ENCODE measurements at places on chromosomes 5 and 9.

DNA sequence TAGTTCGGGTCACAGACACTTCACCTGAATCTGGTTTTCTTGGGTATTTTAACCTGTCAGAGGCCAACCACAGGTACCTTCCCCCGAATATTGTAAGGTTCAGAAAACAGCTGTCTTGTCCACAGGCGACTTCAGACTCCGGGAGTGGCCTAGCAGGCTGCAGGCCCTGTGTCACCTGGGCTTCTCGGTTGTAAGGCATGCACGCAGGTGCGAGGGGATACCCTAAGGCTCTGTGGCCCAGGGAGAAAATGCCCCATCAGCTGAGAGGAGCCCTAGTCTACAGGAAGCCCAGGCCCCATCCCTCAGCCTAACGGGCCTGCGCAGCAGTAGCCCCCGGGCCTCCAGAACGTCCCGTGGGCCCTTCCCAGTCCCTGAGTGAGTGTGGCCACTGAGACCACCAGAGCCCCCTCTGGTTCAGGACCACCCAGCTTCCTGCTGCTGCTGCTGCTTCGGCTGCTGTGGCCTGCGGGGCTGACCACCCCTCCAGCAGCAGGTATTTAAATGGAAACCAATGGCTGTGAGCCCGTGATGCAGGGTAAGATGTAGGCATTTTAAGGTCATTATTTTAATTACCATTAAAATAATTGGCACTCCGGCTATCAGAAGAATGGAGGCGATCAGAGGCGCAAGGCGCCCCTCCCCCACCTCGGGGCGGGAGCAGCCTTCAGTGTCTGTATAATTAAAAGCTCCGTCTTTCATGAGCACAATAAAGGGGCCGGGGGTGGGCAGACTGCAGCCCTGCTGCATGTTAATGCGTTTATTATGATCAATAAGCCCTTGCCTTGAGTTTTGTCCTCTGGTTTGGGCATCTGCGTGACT, 65.4 kb downstream of the PSMB7 start:
- DNase-seq: no peak

- no peak for DNase-seq
Observed at GRCh38 chr5:60724126-60724525, 24.2 kb upstream of the DEPDC1B start.

- DNase-seq: no peak
Observed at GRCh38 chr9:111662576-111663300, 1.3 kb downstream of the GNG10 start.

DNA sequence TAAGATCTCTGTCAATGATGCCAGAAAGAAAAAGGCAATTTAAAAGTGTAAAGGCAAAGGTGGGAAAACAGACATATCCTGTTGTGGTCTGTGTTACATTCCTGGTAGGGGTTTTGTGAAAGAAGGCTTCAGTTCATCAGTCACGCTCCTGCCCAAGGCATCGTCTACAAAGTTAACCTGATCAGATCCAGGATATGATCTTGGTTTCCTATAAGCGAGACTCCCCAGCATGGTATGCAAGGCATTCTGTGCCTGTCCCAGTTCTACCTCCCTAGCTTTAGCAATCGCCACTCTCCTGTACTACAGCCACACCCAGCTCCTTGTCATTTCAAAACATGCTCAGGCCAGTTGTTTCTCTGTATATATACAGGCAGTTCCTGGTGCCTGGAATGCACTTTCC, 58.0 kb upstream of the PTPN3 start:
- no peak for DNase-seq

DNA sequence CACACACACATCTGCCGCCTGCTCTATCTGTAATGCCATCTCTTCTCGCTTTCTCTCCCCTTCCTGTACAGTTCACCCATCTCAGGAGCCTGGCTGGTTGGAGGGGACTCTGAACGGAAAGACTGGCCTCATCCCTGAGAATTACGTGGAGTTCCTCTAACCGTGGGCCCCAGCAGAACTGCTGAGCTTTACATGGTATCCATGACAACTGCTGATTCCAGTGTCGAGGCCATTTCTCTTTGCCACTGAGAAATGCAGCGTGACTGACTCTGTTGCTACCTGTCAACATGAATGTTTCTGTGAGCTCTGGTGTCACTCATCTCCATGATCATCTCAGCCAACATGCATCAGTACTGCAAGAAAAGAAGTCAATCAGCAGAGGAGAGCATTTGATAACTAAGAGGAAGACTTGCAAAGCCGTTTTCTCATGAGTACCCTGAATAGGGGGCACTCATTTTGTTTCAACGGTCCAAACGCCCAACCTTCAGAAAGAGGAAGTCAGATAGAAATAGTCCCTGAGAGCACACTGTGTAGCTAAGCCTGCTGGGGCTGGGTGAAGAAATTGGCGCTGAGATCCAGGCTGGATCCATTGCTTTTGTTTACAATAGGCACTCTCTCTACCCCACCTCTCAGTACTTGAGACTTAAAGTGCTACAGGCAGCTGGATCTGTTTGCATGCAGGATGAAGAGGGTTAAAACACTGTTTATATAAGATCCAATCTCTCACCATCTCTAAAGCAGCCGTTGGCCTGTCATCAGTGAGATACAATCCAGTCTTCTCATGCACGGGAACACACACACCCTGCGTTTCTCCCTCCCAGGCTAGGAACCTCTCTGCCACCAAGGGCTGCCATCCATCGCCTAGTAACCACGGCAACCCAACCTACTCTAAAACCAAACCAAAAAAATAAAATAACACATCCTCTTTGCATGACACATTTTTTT, 180.9 kb downstream of the NR3C1 start:
- peak; percentile 94 for DNase-seq

DNA sequence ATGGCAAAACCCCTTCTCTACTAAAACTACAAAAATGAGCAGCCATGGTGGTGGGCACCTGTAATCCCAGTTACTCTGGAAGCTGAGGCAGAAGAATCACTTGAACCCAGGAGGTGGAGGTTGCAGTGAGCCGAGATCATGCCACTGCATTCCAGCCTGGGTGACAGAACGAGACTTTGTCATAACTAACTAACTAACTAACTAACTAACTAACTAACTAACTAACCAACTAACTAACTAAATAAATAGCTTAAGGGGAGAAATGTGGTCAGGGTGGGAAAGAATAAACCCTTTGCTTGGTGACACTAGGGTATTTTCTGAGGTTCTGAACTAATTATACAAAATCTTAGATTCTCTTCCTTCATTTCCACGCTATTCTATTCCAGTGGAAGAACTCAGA, 184.4 kb upstream of the MEF2C start:
- no peak for DNase-seq

GRCh38 chr5:157327771-157328170, 61.8 kb downstream of the CYFIP2 start:
- DNase-seq: no peak

- no peak for DNase-seq
Observed at GRCh38 chr9:116027096-116027495, 126.5 kb upstream of the PAPPA start.

DNA sequence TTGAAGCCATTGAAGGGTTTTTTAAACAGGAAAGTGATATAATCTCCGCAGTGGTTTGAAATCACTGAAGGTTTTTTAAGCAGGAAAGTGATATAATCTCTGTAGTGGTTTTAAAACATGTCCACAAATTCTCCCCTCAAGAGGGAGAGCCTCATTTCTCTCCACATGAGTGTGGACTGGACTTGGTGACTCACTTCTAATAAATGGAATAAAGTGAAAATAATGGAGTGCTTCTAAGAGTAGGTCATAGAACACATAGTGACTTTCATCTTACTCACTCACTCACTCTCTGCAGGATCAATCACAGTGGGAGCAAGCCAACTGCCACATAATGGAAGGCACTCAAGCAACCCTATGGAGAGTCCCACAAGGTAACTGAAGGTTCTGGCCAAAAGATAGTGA, 12.0 kb downstream of the CTNNAL1 start:
- no peak for DNase-seq

GRCh38 chr5:947626-948471, 55.2 kb downstream of the TRIP13 start:
- no peak for DNase-seq

DNA sequence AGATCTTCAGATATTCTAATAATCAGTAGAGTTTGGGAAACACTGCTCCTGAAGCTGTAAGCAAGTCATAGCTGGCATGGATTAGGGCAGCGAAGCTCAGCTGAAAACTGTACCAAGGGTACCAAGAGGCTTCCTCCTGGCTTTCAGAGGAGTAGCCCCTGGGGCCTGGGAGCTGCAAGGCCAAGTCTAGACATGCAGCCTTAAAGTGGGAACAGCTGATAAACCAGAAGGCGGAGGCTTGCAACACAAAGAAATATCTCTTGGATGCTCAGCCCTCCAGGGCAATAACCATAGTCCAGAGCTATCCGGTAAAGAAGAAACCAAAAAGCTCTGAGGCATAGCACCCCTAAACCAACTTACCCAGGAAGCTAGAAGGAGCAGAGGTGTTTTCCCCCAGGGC, 51.5 kb downstream of the MRPS30 start:
- no peak for DNase-seq

GRCh38 chr5:7789567-7789966, 61.4 kb downstream of the CFAP90 start:
- DNase-seq: no peak

DNA sequence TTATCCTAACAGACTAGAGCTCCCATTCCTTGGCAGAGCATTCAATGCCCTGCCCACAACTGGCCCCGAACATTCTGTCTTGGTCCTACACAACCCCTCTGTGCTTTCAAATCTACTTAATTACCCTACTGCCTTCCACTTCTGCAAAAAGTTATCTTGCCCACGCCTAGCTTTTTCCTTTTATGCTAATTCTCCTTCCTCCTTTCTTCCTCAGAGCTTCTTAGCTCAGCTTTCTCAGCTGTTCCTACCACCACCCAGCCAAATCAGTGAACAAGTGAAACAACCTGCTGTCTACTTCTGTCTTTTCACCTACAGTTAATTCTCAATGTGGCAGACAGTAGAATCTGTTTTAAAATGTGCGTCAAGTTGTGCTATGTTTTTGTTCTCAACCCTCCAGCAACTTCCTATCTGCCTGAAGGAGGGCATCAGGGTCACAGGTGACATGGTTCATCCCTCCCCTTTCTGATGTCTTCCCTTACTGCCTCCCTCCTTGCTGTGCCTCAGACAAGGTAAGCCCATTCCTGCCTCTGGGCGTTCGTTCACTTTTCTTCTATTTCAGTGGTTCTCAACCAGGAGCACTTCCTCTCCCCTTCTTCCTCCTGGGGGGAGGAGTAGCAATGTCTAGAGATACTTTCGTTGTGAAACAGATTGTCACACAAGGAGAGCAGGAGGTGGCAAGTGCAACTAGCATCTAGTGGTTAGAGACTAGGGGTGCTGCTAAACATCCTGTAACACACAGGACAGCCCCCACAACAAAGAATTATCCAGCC, 1.3 kb upstream of the REEP5 start:
- DNase-seq: no peak

GRCh38 chr9:28714188-28714587, 1140.9 kb upstream of the C9orf72 start:
- no peak for DNase-seq

DNA sequence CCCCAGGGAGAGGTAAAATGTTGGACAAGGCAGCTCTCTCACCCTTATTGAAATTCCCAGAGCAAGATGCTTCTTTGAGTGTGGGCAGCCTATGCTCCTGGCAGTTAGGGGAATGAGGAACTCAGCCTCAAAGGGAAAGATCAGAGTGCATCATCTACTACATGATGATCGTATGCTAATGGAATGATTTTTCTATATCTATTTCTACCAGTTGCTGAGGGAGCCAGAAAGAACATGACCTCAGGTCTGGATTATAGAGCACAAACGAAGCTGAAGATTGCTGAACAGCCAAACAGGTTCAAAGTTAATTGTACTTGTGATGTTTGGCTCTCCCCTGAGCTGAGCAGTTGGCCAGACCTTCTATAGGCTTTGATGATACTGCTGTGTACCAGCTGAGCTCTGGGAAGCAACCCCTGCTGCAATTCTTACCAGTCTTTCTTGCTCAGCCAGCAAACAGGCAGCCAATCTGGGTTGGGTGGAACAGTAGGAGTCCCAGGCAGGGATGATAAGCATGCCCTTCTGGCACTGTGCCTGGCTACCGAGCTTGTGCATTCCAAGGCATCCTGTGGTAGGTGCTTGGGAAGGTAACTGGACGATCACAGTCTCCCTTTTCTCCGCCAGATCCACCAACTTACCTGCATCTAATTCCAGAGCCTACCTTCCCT, 10.3 kb upstream of the FBXL7 start:
- DNase-seq: no peak

GRCh38 chr5:75051217-75051751, 1.1 kb downstream of the GCNT4 start:
- DNase-seq: no peak

- no peak for DNase-seq
Observed at GRCh38 chr9:116345817-116346216, 192.2 kb downstream of the PAPPA start.

- no peak for DNase-seq
Observed at GRCh38 chr9:130053109-130053503, 600 bp upstream of the GPR107 start.

DNA sequence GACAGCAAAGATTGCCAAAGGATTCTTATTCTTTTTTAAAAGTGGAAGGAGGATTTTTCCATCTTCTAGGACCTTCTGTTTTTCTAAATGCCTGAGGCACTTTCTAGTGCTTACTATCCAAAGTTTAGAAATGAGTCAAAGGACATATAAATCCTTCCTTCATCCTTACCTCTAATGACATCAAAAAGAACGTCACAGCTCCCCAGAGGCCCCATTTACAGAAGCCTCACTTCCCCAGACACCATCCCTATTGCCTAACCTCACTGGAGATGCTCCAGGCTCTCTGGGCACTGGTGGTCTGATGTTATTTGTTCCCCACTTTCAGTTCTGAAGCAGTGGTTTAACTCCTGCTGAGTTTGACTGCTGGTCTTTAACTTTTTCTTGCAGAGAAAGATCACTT, 504.3 kb downstream of the AGTPBP1 start:
- no peak for DNase-seq

GRCh38 chr9:37486616-37487548, 1.1 kb downstream of the POLR1E start:
- DNase-seq: no peak

- peak; percentile 38 for DNase-seq
Observed at GRCh38 chr5:142874540-142874939, 104.4 kb downstream of the ARHGAP26 start.

DNA sequence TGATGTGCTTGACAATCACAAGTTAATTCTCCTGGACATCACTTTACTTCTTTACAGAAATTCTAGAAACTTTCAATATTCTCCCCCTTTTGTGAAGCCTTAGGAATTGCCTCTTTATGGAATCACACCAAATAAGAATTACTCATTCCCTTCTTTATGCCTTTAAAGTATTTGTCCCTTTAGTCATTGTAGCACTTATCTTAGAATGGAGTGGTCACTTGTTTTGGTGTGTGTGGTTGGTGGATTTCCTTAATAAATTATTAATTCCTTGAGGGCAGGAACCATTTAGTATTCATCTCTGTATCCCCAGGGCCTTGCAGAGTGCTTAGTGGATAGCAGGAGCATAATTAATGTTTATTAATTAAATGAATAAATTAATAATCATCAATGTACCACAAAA, 307.0 kb downstream of the ARRDC3 start:
- no peak for DNase-seq

GRCh38 chr9:21252721-21253547, 13.1 kb upstream of the IFNA14 start:
- peak; percentile 68 for DNase-seq

Data from DMS153 (cell line).